ENCODE measurements at places on chromosomes 11 and 22.

GRCh38 chr11:129259931-129260348 is 67.8 kb upstream of the ARHGAP32 start:
- DNase-seq = no peak

- peak; percentile 62 for DNase-seq
Observed at GRCh38 chr11:66568124-66568916, at the start of gene CTSF. Gene CTSF (minus strand): TSS chr11:66568606. CDS start chr11:66568486, 120 bp downstream.

GRCh38 chr22:46578824-46579561 is 41.2 kb upstream of the GRAMD4 start:
- no peak for DNase-seq

- DNase-seq = no peak
Observed at GRCh38 chr11:61059260-61059752, 43.0 kb upstream of the CD5 start.

DNA sequence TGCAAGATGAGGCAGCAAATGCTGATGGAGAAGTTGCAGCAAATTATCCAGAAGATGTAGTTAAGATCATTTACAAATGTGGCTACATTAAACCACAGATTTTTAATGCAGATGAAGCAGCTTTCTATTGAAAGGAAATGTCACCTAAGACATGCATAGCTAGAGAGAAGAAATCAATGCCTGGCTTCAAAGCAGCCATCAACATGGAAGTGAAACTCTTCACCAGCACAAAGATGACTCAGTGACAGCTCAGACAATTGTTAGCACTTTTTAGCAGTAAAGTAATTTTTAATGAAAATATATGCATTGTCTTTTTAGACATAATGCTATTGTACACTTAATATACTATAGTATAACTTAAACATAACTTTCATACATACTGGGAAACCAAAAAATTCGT is 71.4 kb downstream of the FANCF start:
- DNase-seq = no peak

GRCh38 chr11:111259896-111260295 is 14.4 kb downstream of the POU2AF2 start:
- no peak for DNase-seq

GRCh38 chr22:46780453-46780852 is 18.0 kb downstream of the TBC1D22A start:
- no peak for DNase-seq

DNA sequence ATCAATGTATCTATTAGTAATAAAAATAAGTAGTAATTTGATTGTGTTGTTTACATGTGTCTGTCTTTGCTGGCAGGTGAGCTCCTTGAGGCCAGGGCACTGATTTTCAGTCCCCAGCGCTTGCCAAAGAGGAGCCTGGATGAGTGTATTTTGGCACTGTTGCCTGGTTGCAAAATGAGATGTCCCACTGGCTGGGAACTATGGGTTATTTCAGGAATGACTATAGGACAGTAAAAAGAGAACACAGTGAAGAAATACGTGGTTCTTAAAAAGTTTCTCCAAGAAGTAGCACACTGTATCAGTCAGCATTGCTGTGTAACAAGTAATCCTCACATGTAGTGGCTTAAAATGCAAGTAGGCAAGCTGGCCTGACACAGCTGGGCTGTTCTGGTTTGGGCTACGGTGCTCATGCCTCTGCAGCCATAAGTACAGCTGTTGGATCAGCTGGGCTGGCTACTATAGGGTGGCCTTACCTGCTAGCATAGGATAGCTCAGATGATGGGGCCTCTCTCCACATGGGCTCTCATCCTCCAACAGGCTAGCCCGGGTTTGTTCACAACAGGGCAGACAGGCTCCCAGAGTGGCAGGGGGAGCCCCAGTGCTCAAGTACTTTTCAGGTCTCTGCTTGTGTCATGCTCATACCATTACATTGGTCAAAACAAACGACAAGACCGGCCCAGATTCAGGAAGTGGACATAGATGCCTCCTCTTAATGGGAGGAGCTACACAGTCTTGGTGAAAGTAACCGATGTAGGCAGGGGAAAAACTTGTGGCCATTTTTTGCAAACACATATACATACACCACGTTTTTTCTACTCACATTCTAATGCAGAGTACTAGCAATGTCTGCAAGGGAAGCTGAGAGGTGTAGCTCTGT is 399.1 kb downstream of the LARGE1 start:
- DNase-seq = no peak

- peak; percentile 70 for DNase-seq
Observed at GRCh38 chr22:26656891-26657851, at the start of gene MIAT. Gene MIAT (plus strand): TSS chr22:26657588.

GRCh38 chr11:31640611-31641010 is 131.0 kb downstream of the ELP4 start:
- no peak for DNase-seq

- DNase-seq = no peak
Observed at GRCh38 chr11:59558270-59558643, 46.9 kb downstream of the OR4D9 start.

GRCh38 chr22:46052801-46053562 is 76.0 kb upstream of the WNT7B start:
- DNase-seq = peak; percentile 12

DNA sequence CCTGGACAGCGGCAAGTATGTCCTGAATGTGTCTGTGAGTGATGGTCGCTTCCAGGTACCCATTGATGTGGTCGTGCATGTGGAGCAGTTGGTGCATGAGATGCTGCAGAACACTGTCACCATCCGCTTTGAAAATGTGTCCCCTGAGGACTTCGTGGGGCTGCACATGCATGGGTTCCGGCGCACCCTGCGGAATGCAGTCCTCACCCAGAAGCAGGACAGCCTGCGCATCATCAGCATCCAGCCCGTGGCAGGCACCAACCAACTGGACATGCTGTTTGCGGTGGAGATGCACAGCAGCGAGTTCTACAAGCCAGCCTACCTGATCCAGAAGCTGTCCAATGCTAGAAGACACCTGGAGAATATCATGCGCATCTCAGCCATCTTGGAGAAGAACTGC is 125.3 kb upstream of the MTNR1B start:
- no peak for DNase-seq

- peak; percentile 1 for DNase-seq
Observed at GRCh38 chr11:94897330-94897768, 76.0 kb downstream of the CWC15 start.

Measured in stimulated activated naive CD4-positive, alpha-beta T cell treated with Interleukin-2 at 50 U/mL for 16 hours (primary cell).